ENCODE measurements at places on chromosomes 3 and 15.

GRCh38 chr3:52004163-52004787 is 8.6 kb upstream of the RPL29 start:
- DNase-seq = no peak

DNA sequence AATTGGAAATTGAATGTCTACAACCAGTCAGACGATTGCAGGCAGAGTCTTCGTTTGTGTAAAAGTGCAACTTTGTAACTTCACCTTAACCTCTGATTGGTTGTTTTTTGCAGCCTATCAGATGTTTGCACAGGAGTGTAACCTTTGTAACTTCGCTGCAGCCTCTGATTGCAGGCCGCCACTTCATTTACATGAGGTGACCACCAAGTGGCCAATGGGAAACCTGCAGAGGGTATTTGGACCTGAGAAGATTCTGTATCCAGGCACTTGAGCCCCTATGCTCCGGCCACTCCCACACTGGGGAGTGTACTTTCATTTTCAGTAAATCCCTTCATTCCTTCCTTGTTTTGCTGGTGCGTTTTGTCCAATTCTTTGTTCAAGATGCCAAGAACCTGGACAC is 68.1 kb upstream of the PFN2 start:
- peak; percentile 65 for DNase-seq

DNA sequence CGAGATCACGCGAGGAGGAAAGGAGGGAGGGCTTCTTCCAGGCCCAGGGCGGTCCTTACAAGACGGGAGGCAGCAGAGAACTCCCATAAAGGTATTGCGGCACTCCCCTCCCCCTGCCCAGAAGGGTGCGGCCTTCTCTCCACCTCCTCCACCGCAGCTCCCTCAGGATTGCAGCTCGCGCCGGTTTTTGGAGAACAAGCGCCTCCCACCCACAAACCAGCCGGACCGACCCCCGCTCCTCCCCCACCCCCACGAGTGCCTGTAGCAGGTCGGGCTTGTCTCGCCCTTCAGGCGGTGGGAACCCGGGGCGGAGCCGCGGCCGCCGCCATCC is 1.1 kb upstream of the SETD5 start:
- peak; percentile 90 for DNase-seq

DNA sequence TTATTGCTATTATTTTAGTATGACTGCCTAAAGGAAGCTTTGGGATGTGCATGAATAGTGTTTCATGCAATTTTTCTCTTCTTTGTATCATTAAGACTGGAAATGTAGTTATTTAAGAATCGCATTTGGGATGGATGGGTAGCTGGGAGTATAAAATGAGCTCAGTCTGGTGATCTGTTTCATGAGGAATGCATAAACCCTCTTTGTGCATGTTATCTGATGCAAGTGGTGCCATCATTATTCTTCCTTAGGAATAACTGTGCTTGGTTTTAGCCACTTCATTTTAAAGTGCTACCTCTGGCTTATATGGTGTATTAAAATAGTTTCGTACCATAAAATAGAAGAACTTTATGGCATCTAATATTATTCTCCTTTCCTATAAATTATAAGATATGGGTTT is 535.6 kb downstream of the GRM7 start:
- DNase-seq = no peak

DNA sequence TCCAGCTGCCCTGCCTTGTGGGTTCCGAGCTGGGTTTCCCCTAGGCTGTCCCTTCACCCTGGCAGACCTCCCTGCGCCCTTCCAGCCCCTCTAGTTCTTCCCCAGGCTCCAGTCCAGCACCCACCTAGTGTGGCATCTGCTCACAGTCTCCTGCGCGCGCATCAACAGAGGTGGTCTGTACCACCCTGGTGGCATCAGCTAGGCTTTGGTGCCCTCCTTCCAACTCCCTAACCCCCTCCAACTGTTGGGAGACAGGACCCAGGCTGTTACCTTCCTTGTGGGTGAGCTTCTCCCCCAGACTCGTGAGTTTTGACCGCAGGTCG is 8.0 kb downstream of the CALML4 start:
- DNase-seq = no peak

GRCh38 chr3:128281056-128281455 is 127.8 kb downstream of the EEFSEC start:
- DNase-seq = no peak

DNA sequence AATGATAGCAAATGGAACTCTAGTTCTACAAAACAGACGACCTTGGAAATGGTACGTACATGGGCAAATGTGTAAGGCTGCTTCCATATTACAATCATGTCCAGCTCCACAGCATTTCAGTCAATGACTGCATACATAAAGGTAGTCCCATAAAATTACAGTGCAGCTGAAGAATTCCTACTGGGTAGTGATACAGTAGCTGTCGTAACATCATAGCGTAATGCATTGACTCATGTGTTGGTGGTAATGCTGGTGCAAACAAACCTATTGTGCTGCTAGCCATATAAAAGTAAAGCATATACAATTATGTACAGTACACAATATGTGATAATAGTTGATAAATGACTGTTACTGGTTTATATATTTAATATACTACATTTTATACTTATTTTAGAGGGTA is 18.5 kb downstream of the TTC23 start:
- DNase-seq = no peak

DNA sequence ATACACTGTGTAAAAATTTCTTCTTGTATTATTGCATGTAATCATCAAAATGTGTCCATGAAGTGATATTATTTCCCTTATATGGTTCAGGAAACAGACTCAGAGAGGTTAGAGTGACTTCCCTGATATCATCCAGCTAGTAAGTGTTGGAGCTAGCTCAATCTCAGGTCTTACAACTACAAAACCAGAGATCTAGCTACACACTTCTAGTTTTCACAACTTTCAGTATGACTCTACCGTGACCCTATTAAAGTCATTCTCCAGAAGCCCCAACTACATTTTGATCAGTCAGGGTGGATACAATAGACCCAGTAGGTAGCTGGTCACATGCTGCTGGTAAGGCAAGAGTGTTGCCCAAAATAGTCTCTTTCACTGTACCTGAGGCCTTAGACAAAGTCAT is 165.3 kb downstream of the GOLIM4 start:
- no peak for DNase-seq

GRCh38 chr3:56825567-56826438 is 24.1 kb upstream of the ARHGEF3 start:
- DNase-seq = no peak

GRCh38 chr3:140265302-140265701 is 330.3 kb downstream of the CLSTN2 start:
- DNase-seq = no peak

- DNase-seq = no peak
Measured at GRCh38 chr3:69309814-69310213, 76.1 kb downstream of the FRMD4B start.

DNA sequence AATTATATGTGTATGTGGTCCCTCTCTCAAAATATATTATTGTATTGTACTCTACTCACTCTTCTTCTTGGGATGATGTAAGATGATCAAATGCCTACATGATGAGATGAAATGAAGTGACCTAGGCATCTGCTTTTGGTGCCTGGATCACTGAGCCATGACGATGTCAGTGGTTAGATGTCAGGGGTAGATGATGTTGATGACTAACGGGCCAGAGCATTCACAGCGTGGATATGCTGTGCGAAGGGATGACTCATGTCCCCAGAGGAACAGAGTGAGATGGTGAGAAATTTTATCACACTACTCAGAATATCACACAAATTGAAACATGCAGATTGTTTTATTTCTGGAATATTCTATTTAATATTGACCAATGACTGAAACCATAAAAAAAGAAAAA is 233.9 kb upstream of the CADM2 start:
- no peak for DNase-seq

GRCh38 chr15:89104172-89104564 is 15.9 kb downstream of the ABHD2 start:
- DNase-seq = no peak

DNA sequence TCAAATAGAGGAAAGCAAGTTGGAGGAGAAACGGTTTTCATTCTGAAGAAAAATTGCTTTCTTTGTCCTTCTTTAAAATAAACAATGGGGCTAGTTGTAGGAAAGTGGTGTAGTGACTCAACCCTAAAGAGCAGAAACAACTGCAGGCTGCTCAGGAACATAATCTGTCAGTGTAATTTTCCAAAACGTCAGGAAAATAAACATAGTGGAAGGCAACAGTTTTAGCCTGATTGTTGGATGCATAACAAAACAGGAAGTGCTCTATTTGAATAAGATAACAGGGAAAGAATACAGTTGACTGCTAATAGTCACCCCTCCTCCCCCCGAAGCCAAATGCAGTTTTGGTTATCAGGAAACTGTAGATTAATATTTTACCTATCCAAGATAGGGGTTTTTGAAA is 167.6 kb downstream of the ECT2 start:
- DNase-seq = peak; percentile 26

DNA sequence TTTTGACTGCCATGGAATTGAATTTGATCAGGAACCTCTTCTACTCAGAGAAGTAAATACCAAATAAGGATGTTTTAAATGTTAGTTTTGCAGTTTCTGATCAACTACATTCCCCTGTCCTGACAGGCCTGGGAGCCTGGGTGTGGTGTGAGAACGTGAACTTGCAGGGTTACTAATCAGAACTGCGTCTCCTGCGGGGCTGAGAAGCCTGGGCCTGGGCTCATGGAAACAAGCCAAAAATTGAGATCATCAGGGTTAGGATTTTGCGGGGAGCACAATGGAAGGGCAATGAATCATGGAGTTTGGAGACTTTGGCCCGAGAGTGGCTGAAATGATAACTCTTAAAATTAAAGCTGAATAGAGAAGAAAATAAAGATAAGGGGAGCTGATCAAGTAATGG is 47.8 kb upstream of the C3orf70 start:
- no peak for DNase-seq

GRCh38 chr15:89335298-89336041 is 846 bp upstream of the POLG start:
- DNase-seq = no peak

DNA sequence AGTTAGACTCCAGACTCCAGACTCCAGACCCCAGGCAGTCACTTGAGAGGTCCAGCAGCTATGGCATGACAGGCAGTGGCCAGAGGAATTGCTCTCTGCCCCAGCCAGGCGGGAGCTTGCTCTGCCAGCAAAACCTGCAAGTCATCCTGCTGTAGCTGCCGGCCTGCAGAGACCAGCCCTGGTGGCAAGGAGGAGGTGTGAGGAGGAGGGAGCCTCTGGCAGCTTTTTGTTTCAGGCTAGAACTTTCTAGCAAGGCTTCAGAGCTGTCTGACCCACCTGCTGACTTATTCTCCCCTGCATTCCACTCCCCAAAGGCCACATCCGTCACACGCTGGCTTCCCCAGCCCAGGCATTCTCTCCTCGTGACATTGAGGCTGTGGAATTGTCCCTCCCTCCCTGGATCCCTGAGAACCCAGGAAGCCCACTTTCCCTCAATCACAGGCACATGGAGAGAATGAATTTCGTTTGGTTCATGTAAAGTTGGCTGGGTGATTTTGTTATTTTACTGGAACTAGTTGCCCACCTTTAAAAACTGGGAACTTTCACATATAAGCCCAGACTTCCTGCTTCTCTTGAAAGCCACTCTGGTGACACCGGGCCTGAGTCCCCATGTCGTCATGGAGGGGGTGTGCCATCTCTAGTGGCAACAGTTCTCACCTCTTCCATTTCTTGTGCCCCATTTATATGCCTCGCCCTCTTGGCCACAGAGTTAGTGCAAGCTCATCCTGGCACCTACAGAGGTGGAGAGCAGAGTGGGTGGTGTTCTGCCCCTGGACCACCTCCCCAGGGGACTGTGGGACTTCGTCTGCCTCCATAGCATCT is 82.7 kb downstream of the ABHD5 start:
- DNase-seq = no peak

DNA sequence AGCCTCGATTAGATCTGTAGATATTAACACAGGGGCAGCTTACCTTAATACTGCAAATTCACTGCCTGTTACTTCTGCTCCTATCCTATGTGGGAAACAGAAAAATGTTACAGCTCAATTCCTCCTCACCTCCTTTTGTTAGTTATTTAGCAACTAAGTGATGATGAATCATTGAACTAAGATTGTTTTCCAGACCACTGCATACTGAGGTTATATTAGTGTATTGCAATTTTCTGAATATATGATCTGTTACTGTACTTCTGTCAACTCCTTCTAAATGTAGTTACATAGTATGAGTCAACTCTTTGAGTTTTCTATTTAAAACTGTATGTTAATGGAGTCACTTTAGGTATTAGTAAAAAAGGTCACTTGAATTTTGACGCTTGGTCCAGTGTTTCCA is 331.5 kb upstream of the SLCO3A1 start:
- no peak for DNase-seq

GRCh38 chr3:57958642-57959422 is 49.4 kb upstream of the FLNB start:
- DNase-seq = no peak

- DNase-seq = no peak
Measured at GRCh38 chr3:99313485-99313884, 324.9 kb upstream of the COL8A1 start.

GRCh38 chr15:92290359-92290992 is 103.2 kb upstream of the ST8SIA2 start:
- no peak for DNase-seq

DNA sequence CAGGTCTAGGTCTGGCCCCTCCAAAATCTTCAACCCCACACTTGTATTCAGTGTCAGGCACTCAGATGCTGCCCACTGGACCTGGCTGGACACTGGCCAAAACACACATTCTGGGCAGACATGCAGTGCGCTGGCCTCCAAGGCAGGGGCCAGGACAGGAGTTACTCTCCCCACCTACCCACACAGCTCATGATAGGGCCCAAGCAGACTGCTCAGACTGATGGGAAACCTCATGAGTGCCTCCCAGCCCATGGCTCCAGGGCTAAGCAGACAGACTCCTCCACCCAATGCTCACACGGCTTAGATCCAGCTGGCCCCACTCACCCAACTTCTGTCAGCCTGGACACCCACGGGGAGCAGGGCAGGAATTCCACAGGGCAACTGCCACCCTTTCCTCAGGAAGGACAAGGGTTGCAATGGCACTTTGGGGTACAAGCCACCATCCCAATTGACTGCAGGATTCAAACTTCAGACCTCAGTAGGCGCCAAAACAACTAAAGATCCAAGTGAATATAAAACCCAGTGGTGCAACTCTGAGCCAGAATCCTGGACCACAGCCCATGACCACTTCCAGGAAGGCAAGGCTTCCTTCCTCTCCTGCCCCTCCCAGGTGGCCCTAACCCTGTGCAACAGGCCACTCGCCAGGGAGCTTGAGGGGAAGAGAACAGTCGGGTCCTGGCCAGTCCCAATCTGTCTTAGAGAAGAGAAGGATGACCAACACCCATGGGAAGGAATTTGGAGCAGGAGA is 1.4 kb downstream of the LTF start:
- no peak for DNase-seq

DNA sequence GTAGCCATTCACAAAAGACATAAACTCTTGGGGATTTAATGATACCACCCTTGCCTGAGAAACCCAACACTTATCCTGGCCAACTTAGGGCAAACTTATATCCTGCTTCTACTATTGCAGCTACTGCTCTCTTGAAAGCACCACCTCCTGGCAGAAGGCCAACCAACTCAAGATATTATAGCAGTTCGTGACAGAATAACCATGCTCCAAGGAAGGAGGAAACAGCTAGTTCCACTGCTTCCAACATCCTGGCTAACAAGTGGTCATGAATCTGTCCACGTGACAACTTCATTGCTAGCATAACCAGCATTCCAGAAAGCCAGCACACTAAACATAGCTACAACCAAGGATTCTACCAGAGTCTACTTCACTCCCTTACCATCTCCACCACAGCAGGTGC is 1037.5 kb downstream of the TBL1XR1 start:
- DNase-seq = no peak

- no peak for DNase-seq
Measured at GRCh38 chr3:149463921-149464320, 10.6 kb upstream of the TM4SF4 start.

- peak; percentile 60 for DNase-seq
Measured at GRCh38 chr3:152283492-152284381, 15.0 kb downstream of the MBNL1 start.

GRCh38 chr15:100134089-100134583 is 207.6 kb downstream of the ADAMTS17 start:
- no peak for DNase-seq

All from body of pancreas (tissue), 4 donors.